ENCODE measurements at places on chromosomes 2 and 18.

DNA sequence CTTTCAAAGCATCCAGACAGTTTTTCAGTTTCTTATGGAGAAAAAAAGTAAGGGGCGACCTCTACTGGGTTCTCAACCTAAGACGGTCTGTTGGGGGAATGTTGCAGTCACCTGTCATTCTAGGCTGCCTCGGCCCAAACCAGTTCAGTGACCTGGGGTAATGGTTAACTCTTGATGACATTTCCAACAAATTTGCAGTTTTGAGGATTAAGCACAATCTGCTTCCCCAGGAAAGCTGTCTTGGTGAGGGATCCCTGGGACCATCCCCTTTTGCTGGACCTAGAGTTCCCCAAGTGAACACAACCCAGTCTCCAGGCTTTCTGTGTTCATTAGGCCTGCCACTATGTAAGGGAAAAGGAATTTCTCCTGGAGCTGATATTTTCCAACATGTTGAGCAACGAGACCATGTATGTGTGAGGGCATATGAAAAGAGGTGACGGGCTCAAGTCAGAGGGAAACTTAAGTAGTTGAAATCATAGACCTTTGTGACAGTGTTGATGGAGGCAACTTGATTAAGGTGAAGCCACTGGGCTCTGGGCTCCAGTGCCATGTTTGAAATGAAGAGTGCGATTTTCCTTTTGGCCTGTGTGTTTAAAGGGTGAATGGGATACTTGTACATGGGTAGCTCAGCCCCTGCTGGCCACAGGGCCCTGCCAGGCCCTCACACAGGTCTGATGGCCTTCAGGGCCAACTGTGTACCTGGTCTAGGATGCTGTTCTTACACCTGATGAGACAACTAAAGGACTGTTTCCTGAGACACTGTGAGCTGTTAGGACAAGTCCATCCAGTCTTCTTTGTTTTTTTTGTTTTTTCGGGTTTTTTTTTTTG, 27.0 kb downstream of the FOSL2 start:
- peak; percentile 23 for DNase-seq

DNA sequence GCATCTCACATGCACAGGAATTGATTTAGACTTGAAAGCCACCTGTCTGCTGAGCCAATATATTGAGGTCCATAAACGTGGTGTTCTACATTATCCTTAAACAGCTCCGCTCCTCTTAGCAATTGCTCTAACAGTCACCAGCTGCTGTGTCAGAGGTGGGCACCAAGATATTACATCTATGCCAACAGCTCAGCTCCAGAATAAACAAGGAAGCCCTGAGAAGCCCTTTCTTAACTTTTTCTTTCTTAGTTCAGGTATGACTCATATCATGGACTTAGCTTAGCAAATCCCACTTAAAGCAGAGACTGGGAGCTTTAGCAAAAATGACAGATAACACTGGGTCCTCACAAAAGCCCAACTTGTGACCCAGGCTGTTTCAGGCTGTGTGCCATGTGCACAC, 436.6 kb downstream of the IRS1 start:
- no peak for DNase-seq

DNA sequence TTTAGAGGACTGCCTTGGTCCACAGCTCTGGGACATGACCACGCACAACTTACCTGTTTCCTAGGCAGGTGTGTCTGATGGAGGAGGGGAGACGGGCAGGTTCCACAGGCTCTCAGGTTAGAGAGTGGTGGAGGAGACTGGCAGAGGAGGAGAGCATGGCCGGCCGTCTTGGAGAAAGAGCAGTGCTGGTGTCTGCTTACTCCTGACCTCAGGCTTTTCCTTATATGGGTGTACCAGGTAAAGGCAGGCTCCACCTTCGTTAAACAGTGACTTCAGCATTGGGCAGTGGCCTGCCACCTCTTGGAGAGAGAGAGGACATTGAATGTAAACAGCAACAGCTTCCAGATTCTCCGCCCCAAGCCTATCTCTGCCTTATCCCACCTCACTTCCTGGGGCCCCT, at the start of gene CAPN13:
Gene CAPN13 (minus strand): TSS at position 198 of the 400 bp plus-strand sequence. CDS start 20,121 bp downstream, outside the sequence.
- no peak for DNase-seq

DNA sequence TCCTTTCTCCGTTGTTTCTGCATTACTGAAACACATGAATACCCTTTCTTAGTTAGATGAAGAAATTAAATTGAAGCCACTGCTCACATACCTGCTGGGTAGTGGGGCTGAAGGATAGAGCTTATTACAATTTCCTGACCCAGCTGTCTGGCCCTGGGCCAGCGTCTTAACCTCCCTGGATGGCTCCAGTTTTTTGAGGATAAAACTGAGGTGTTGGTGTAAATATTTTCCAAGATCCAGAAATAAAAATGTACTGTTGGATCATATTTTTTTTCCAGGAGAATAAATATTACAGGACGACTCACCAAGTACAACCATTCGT, 3.5 kb downstream of the RNF144A start:
- no peak for DNase-seq

GRCh38 chr18:29184654-29185053, 1007.7 kb upstream of the CDH2 start:
- no peak for DNase-seq

DNA sequence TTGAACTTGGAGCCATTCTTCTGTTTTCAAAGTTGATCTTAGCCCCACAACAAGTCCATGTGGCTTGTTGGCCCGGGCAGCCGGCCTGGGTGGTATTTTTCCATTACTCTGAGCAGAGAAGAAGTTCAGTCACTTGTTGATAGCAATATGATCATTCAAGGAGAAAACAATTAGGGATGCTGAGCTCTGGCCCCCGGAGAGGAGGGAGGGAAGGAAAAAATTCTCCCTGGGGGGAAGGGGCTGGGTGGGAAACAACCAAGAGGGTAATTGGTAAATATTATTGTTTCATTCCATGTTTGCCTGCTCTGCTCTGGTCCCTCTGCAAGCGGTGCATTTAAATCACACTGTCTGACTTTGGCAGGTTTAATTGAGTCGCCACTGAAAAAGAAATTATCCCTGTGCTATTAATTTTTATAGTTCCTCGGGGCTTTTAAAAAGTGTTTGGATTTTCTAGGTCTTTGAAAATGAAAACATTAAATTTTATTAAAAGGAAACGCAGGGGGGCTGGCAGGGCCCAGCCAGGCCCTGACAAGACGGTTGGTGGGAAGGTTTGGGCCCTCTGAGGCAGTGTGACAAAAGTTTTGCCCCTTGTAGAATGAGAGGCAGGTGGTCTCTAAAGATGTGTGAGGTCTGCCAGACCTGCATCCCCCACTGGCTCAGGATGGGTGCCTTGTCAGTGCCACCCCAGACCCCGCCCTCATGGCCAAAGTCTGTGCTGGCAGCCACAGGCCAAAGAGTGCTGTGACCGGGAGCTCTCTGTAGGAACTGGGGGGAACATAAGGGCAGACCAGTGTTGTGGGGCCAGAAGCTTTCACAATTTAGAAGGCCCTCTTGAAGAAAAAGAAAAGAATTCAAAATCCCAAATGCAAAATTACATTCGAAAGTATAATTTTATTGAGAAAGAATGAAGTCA, 52.5 kb upstream of the SLC14A2 start:
- DNase-seq = no peak

DNA sequence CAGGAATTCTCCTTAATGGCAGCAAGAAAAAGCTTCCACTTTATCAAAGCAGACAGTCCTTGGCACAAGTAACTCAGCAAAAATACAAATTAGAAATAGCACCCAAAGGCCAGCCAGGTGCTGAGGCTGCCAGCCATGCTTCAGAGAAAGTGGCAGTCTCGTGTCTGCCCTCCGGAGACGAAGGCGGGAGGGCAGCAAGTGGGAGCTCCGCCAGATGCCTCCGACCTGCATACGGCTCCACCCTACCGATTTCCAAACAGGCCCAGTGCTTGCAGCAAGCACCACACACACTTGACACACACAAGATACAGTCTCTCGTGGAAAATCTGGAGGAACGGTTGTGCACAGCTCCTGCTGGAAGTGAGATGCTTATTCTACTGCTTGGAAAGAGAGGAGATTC, 134.9 kb upstream of the REV1 start:
- no peak for DNase-seq

DNA sequence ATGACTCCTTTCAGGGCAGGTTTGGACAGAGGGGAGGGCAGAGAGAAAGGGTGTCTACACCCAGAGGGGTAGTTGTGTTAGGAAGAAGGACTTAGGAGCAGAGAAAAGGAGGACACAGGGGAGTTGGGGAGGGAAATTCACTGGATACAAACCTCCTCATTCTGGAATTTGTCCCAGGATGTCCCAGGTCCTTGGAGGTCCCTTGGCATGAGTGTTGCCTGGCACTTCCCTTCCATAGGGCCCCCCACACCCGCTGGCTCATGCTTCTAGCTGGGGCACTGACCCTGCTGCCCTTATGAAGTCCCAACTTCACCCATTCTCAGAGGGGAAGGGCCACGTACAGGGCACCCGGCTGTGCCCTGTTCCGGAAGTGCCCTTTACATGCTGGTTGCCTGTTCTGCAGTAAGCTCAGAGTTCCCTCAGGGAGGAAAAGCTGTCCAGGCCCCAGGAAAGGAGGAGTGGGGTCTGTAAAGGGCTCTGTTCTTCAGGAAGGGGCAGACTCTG, 93.6 kb upstream of the SMAD2 start:
- DNase-seq = no peak

DNA sequence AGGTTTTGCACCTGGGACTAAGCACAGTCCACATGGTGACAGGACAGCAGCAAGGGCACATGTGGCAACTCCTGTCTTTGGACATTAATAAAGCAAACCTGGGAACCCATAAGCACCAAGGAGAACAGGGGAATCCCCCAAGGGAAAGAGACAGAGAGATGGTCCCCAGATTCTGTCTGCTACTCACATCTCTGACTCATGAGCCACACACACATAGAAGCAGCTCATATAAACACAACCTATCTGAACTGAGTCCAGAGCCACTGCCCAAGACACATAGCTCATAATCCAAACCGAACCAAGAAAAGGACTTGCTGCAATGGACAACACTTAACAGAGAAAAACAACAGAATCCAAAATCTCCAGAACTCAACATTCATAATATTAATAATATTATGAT, 82.5 kb downstream of the OSBPL1A start:
- DNase-seq = no peak

- DNase-seq = no peak
Observed at GRCh38 chr2:234490271-234491091, 6.4 kb downstream of the ARL4C start.

GRCh38 chr18:35489913-35490490, 7.8 kb downstream of the INO80C start:
- DNase-seq = no peak

DNA sequence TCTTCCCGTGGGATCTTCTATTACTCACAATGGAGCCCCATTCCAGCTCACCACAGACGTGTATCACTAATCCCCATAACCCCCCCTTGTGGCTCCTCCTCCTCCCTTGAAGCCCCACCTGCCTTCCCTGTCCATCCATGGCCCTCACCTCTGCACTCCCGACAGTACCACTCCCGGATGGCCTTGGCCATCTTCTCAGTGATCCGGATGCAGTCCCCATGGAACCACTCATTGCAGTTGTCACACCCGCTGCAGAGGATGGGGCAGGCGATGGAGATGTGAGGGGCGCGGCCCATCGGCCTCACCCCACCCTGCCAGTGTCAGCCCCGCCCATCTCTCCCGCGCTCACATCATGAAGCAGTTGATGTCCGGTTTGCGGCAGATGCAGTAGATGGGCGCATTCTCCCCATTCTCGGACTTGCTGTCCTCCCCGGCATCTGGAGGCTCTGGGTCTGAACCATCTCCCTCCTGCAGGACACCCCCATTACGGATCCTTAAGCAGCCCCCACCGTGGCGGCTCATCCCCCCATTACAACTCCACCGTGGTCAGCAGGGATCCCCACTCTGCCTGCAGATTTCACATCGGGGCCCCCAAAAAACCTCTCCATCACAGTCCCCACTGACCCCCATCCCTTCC, 983 bp downstream of the CXXC1 start:
- peak; percentile 12 for DNase-seq

DNA sequence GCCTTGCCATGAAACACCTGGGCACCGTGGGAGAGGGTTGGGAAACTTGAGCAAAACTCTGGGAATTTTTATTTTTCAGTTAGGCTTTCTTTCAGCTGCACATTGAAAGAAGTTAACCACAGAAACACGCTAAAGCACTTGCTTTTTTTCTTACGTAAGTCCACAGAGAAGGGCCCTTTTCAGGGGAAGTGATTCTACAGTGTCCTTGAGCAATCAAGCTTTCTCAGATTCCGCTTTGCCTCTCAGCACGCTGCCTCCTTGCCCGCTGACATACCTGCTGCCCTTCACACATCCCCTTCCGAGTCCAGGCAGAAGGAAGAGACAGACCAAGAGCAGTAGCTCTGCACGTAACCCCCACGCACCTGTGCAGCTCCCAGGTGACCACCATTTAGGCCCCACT, 135.5 kb upstream of the MYT1L start:
- DNase-seq = no peak

DNA sequence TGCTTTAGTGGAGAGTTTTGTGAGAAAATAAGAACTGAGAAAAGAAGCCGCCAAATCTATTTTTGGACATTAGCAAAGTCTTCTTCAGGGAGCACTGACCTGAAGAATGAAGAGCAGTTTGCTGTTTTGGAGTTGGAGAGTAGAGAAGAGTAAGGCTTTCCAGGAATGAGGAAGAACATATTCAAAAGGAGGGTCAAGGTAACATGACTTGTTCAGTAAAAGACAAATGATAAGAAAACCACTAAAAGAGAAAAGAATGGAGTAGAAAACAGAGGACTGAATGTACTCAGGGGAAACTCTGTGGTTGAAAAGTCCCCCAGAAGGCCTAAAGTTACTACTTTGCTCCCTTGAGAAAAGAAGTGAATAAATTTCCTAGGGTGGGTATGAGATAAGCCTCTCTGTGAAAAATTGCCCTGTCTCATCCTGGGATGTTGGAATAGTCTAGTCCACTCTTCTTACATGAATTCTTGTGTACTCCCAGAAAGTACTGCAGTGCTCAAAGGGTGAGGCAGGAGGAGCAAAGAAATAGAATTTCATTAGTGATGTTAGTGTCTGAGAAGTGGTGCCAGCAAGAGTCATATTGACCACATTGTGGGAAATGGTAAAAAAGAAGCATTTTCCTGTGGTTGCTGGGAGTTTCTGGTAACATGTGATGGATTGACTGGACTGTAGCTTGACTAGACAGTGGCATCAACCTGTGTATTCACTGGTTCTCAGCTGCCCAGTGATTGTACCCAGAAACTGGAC, 27.8 kb downstream of the MBD5 start:
- no peak for DNase-seq

DNA sequence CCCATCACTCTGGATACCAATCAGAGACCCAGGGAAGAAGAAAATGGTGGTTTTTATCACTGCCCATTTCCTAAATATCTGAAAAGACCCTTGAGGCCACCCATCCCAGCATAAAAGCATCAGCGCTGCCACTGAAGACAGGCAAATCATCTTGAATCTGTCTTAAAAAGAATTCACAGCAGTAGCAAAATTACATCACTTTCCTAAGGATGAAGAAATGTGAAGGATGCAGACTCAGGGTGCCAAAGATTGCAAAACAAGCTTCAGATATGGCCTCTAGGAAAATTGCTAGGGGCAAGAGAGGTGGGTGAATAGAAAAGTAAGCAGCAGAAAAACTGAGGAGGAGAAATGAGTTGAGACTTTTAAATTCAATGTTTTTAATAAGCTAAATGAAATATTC, 70.0 kb downstream of the SLC25A12 start:
- no peak for DNase-seq

GRCh38 chr2:88709181-88709631, 17.7 kb downstream of the RPIA start:
- no peak for DNase-seq

Data from SW 1271 (cell line).